ENCODE measurements at places on chromosomes 5 and 9.

DNA sequence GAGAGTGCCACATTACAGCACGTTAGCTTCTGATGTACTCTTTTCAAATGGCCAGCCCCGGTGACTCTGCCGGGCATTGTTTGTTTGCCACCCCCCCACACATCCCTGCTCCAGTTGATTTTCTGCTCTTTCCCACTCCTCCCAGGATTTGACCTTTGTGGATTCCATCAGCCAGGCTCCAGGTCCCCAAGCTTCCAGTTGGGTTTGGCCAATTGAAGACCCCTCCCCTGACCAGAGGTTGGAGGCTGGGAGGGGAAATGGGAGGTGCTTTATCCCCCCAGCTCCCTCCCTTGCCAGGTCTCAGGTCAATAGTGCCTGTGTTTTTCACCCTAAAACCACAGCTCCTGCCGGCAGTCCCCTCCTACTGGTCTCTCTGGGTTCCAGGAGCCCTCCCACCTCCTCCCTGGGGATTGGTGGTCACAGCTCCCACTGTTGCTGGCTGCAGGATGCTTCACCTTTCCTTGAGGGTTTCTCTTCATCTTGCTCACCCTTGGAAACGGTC lies 34.9 kb downstream of the IRF1 start:
- no peak for DNase-seq

DNA sequence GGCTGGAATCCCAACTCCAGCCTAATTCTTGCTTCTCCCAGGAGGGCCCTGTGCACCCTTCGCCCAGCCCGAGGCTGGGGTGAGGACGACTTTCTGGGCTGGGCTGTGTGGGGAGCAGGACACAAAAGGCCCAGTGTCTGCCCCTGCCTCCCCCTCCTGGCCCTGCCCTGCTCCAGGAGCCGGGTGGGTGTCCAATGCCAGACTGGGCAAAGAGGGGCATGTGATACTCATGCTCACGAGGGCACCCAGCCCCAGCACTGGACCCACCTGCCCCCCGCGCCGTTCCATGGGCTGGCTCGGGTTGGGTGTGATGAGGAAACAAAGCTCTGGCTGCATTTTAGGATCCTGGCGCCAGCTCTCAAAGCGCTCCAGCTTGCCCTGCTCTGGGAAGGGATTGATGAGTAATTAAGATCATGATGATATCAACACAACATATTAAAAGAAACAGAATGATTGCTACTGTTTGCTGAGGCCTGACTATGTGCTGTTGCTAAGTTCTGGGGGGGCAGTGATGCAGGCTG lies 30.7 kb downstream of the LHX2 start:
- no peak for DNase-seq

- DNase-seq, result no peak
These were observed 1166.2 kb downstream of the TAF11L14 start for GRCh38 chr5:18800293-18801025.

DNA sequence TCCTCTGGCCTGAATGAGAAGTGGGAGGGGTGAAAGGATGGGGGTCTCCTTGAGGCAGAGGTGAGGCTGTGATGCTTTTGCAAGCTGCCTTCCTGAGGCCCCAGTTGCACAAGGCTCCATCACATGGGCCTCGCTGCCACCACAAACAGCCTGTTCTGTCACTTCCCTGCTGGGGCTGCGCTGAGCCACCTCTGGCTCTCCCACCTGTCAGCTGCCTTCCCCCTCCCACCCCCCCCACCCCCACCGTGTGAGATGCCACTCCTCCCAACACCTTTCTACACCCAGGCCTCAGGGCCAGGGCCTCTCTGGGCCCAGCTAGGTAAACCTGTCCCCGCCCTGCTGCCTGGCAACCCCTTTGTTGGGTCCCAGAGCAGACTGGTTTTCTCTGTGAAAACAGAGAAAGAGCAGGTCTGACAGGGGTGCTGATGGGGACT lies 4.5 kb upstream of the PDLIM4 start:
- no peak for DNase-seq

Data from left renal cortex interstitium (tissue), 4 donors.